ENCODE measurements at places on chromosomes 6 and 20. TPM values are rescaled to one million over a fixed set of nuclear protein-coding genes. Genes with fewer than 3 reads are reported as not detected.

CCR6 gene
- total RNA-seq = 26.2 TPM

- DNase-seq = no peak
These were observed 11.9 kb downstream of the TEAD3 start for GRCh38 chr6:35484921-35485392.

SCUBE3 gene
- total RNA-seq = not detected

ACTL10 gene
- 3.9 TPM for total RNA-seq

ADGRG6 gene
- not detected for total RNA-seq

DNA sequence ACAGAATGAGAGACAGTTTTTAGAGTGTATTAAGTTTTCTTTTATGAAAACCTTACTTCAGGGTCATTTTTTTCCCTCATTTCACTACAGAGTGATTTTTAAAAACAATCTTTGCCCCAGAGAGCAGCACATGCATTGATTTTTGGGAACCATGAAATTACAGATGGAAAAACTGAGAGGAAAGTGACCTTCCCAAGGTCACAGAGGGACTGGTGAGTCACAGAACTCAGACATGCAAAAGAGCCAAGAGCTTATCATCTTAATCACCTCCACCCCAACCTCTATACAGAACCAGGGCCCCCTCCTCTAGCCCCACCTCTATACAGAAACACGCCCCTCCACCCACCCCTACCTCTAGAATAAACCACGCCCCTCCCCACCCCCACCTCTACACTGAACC lies 10.7 kb downstream of the PXMP4 start:
- no peak for DNase-seq

- no peak for DNase-seq
These were observed 8.5 kb upstream of the SPATS1 start for GRCh38 chr6:44333942-44334341.

SLC22A16 gene
- not detected for total RNA-seq

GRCh38 chr20:24149881-24150307 lies 161.3 kb upstream of the GGTLC1 start:
- DNase-seq = no peak

DNA sequence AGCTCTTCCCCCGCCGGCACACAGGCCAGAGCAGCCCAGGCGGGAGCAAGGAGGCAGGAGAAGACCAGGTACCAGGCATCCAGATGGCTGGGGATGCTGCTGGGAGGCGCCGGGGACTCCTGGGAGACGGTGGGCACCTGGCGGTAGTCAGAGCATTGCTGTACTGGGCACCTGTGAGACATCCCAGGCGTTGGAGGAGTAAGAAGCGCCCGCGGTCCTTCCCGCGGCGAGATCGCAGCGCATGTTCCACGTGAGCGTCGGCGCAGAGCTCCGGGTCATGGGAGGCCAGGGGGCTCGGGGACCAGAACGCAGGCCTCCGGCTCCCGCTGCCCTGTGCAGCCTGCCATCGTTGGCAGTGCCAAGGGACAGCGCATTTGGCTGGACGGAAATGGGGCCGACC lies 293.7 kb upstream of the CDYL start:
- DNase-seq = no peak

SLC52A3 gene
- total RNA-seq = not detected

- DNase-seq = no peak
These were observed 259.4 kb downstream of the TMEM242 start for GRCh38 chr6:157063923-157064322.

PERP gene
- total RNA-seq = 0.20 TPM

All from activated B cell treated with CpG ODN at 0.5 μM for 24 hours (primary cell).